ENCODE measurements at places on chromosomes 3 and 15.

DNA sequence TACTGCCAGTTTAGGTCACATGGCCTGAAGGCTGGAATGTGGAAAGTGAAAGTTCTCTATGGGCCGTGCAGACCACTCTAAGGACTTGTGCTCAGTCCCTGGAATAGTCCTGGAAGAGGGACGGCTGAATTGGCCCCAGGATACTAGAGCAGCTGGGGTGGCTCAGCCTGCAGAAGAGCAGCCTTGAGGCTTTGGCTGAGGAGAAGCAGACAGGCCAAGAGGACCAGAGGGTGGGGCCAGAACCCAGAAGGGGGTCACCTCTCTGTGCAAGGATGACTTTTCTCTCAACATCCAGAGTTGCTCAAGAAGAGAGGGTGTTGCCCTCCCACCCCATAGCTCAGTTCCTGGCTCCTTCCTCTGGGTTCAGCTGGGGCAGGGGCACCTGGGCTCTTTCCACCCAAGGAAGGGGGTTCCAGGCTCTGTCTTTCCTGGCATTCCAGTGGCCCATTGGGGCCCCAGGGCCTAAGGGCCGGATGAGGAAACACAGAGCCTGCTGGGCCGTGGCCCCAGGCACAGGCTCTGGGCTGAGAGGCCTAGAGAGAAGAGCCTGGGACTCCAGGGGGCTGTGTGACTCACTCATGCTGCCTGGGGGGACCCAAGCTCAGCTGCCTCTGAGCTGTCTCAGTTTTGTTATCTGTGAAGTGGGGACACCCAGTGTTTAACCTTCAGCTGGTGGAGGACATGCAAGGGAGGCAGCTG is 8.5 kb upstream of the FBLN2 start:
- no peak for DNase-seq

GRCh38 chr3:100106094-100106493 is 8.2 kb downstream of the FILIP1L start:
- no peak for DNase-seq

- DNase-seq = no peak
Observed at GRCh38 chr3:33146791-33147445, 33.1 kb downstream of the CRTAP start.

DNA sequence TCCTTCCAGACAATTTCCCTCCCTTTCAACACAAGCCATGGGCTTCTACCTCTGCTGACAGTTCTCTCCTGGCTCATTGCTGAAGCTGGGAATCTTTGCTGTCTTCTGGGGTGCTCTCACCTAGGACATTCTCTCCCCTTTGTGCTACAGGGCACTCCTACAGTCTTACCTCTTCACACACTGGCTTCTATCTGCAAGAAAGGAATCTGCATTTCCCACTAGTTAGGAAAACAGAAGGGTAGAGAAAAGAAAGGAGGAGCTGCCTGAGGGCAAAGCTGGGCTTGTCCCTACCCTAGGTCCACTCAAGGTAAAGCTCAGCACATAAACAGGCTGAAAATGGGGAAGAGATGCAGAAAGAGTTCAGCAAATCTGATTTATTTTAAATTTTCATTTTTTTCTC is 5.6 kb upstream of the ARGFX start:
- no peak for DNase-seq

- no peak for DNase-seq
Observed at GRCh38 chr3:22704571-22705354, 498.4 kb upstream of the UBE2E2 start.

DNA sequence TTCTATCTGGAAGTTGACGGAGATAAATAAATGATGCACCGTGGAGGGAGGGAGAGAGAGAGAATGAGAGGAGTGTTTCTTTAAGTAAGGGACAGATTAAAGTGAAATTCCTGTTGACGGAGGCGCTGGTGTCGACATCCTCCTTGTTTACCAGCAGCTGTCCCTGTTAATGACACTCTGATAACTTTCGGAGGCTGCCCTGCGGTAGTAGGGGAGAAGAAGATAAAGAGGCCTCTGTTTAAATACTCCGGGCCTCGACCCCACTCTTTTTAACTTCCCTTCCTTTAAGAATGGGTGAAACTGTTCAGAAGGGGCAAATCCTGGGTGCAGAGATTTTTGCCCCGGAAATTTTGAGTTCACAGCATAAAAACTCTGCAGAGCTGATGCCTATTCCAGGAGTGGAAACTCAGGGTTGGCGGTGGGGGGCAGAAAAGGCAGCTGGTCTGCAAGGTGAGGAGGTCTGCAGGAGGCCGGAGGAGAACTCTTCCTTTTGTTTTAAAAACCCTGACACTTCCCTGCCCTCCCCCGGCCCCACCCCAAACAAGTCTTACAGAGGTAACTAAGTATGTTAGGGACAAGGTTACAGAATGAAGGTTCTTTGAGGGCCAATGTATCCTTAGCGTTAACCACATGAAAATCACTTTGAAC is 276.6 kb upstream of the NR2F2 start:
- no peak for DNase-seq

DNA sequence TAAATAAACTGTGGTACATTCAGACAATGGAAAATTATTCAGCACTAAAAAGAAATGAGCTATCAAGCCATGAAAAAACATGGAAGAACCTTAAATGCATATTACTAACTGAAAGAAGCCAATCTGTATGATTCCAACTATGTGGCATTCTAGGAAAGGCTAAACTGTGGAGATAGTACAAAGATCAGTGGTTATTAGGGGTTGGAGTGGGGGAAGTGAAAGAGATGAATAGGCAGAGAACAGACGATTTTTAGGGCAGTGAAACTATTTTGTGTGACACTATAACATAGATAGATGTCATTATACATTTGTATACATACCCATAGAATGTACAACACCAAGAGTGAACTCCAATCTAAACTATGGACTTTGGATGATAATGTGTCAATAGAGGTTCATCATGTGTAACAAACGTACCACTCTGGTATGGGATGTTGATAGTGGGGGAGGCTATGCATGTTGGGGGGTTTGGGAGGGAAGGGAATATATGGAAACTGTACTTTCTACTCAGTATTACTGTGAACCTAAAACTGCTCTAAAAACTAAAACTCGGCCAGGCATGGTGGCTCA is 29.0 kb downstream of the RAB27A start:
- DNase-seq = no peak

GRCh38 chr3:139585820-139586219 is 46.3 kb upstream of the RBP1 start:
- no peak for DNase-seq

DNA sequence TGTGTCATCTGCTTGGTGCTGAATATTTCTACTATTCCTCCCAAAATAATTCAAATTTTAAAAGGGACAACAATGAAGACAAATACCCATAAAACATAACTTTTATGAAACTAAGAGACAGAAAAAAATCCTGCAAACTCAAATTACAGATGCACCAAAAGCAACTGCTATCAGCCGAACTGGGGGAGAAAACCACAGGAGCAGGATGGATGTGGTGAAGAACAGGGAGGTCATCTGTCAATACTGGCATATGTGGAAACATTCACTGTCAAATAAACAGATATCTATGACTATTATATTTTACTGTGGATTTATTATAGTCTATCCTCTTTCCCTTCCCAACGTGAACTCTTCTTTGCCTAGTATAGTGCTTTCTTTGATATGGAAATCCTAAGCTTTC is 53.3 kb upstream of the CPOX start:
- DNase-seq = no peak

DNA sequence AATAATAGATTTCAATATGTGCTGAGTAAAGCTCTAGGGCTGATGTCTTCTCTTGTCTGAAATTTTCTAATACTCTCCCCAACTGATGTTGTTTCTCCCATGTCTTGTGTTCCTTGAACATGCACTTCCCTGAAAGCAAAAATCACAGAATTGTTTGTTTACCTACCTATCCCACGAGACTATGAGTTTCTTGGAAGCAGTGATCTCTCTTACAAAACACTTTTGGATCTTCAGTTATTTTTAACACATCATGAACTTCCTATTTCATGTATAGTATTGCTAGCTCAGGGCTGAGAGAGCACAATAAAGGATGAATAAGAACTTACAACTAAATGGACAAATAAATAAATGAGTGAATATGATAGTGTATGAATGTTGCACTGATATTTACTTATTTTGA is 365.0 kb downstream of the ROBO2 start:
- no peak for DNase-seq

GRCh38 chr3:186949281-186949982 is 19.1 kb downstream of the ST6GAL1 start:
- DNase-seq = no peak

DNA sequence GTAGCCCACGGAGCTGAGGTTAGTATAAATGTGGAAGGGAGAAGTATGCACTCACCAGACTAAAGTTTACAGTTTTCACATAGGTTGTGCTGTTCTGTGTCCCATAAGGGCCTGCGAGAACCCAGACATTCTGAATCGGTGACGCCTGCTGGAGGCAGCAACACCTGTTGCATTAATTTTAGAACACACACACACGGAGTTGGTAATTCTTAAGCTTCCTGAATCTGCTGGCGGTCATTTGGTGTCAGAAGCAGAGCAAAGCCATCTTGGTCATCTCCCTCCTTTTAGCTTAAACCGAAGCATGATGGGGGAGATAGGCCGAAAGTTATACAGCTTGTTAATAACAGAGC is 41.1 kb upstream of the AP3B2 start:
- DNase-seq = no peak

- DNase-seq = no peak
Observed at GRCh38 chr15:84113919-84114318, 121.7 kb upstream of the GOLGA6L4 start.

DNA sequence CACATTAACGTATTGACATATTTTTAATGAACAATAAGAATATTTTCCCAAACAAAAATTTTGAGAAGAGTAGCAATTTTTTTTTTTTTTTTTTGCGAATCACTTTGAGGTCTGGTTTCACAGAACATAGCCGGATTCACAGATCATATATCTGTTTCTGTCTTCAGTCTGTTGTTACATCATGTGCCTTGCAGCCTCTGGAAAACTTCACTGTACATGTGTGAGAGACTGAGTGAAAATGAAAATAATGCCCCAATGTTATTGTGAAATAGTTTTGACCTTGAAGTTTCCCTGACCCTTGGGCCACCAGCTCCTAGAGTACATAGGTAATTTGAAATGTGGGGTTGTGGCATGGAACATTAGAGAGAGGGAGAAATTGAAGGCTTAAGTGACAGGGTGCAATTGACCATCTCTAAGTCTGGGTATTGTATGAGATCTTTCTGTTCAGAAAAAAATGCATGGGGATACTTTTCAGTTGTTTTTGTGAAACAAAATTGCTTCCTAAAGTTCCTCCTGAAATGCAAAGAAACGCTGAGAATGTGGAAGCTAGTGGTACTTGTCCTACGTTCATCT is 14.0 kb downstream of the ITPR1 start:
- no peak for DNase-seq

GRCh38 chr3:56052188-56052587 is 416.1 kb downstream of the ERC2 start:
- no peak for DNase-seq

- no peak for DNase-seq
Observed at GRCh38 chr15:77622209-77622933, 10.3 kb downstream of the LINGO1 start.

DNA sequence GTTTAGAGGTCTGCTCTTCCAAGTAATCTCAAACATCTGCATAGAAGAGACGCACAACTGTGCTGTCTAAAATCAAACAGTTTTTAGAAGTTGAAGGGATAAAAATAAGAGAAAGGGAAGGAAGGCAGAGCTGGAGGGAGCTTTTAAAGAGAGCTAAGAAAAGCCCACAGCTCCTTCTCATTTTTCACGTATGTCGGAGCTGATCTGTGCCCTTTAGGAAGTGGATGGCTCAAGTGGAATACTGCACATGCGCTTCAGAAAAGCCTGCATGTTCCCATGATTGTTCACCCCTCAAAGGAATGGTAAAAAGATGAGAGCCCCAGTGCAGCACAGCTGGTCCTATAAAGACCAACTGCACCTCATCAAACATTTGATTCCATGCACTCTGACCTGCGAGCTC is 207.2 kb downstream of the ADAMTS17 start:
- no peak for DNase-seq
